ENCODE measurements at places on chromosomes 7 and 10. TPM values are rescaled to one million over a fixed set of nuclear protein-coding genes. Genes with fewer than 3 reads are reported as not detected.

Gene PTN
- 34.3 TPM for total RNA-seq

Gene TET1
- 1.8 TPM for total RNA-seq

Gene EPDR1
- 5.5 TPM for total RNA-seq

Gene AKAP9
- 9.1 TPM for total RNA-seq

Gene ZNF22
- 19.0 TPM for total RNA-seq

Gene TRPV5
- not detected for total RNA-seq

Gene UCMA
- total RNA-seq = not detected

Gene LMTK2
- 6.4 TPM for total RNA-seq

Gene LIPM
- total RNA-seq = not detected

Gene CCL26
- 1.7 TPM for total RNA-seq

Gene SHTN1
- 0.74 TPM for total RNA-seq

Gene LFNG
- 1.2 TPM for total RNA-seq

Gene COL28A1
- total RNA-seq = 0.17 TPM

Gene ACTL6B
- total RNA-seq = not detected

Gene ADIRF
- total RNA-seq = 21.7 TPM

Gene THSD7A
- 0.17 TPM for total RNA-seq

Gene SEMA3D
- total RNA-seq = 0.15 TPM

Gene FBXO24
- 0.50 TPM for total RNA-seq

Gene WEE2
- total RNA-seq = not detected

Gene SLC29A4
- total RNA-seq = 4.2 TPM

Gene IDI2
- not detected for total RNA-seq

Gene NUTM2A
- total RNA-seq = 1.5 TPM
